ENCODE measurements at places on chromosomes 7 and 10.

- DNase-seq: no peak
Observed at GRCh38 chr7:111168182-111168581, 77.3 kb downstream of the LRRN3 start.

GRCh38 chr10:77001206-77001605, 636.4 kb downstream of the KCNMA1 start:
- no peak for DNase-seq

- no peak for DNase-seq
Observed at GRCh38 chr7:20913853-20914252, 127.2 kb upstream of the SP8 start.

DNA sequence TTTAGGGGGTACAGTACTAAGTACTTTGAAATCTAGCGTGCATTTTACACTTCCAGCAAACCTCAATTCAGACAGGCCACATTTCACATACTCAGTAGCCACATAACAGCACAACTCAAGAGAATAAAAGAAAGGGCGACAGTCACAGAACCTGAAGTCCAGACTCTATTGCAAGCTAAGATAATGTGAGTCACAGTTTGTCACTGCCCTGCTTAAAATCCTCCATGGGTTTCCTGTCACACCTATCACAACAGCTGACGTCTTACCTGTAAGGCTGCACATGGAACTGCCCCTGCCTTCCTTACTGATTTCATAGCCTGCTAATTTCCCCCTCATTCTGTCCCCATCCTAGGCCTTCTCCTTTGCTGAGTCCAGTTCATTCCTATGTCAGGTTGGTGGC, 16.1 kb upstream of the CDK14 start:
- no peak for DNase-seq

GRCh38 chr7:29248713-29249382, 54.3 kb downstream of the CHN2 start:
- no peak for DNase-seq

- DNase-seq: no peak
Observed at GRCh38 chr7:91098566-91098965, 165.7 kb upstream of the FZD1 start.

DNA sequence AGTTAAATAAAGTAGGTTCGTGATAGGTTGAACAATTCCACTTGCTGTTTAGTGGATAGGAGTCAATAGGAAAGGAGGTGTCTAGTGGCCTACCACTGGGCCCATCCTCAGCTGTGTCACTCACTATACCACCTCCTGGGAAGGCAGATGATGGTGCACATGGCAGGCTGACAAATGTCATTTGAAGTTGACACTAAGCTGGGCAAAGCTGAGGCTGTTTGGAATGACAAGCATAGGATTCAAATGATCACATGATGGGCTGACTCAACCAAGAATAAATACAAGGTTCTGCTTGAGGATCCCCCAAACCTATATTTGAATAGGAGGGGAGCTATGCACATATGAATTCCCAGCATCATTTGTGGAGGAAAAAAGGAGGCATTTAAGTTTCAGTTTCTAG, 489.8 kb downstream of the RPS24 start:
- no peak for DNase-seq

DNA sequence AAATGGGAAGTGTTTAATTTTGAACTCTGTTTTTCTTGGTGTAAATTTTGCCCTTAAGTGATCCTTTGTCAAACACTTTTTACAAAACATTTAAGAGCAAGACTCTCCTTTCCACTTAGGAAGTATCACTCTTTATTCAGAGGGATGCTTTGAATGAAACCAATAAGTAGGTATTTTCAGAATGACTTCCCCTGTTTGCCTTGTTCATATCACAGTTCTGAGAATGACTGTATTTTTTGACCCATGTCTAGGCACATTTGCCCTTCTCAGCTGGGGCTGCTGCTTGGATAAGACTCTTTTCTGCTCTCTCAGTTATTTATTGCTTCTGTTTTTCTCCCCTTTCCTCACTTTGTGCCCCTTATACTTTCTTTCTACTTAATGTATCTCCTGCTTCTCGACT, 98.2 kb downstream of the CCNY start:
- DNase-seq: no peak

DNA sequence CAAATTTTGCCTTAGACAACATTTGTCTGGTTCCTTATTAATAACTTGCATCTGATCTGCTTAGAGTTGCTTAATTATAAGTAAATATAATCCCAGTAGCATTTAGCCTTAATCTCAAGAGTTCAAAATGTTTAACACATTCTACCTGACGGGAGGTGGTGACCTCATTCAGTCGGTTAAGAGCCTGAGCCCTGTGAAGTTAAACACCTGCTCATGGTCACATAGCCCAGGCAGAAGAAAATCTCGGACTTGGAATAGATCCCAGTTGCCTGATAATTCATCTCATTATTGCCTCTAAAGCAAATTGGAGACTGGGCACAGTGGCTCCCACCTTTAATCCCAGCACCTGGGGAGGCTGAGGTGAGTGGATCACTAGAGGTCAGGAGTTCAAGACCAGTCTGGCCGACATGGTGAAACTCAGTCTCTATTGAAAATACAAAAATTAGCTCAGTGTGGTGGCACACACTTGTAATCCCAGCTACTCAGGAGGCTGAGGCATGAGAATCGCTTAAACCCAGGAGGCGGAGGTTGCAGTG, 18.6 kb upstream of the ASCC1 start:
- no peak for DNase-seq

- no peak for DNase-seq
Observed at GRCh38 chr7:107147464-107148393, 21.1 kb upstream of the HBP1 start.

DNA sequence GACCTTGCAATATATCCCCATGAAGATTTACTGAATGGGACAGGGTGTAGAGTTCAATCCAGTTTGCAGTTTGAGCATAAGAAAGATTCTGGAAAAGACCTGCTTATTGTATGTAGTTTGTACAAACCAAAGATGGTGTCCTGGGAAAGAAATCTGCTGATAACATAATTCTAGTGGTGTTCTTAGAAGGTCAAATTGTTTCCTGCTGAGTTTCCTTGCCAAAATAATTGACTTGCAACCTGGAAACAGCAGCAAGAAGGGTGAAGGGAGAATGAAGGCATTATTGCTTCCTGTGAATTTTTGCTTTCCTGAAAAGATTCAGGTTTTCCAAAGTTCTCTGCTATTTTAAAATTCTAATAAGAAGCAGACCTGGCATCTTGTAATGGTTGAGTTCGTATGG, 222.9 kb downstream of the KIF20B start:
- no peak for DNase-seq

- no peak for DNase-seq
Observed at GRCh38 chr7:143356414-143357050, 6.0 kb downstream of the FAM131B start.

GRCh38 chr10:123888751-123889150, 2.9 kb downstream of the CPXM2 start:
- no peak for DNase-seq

DNA sequence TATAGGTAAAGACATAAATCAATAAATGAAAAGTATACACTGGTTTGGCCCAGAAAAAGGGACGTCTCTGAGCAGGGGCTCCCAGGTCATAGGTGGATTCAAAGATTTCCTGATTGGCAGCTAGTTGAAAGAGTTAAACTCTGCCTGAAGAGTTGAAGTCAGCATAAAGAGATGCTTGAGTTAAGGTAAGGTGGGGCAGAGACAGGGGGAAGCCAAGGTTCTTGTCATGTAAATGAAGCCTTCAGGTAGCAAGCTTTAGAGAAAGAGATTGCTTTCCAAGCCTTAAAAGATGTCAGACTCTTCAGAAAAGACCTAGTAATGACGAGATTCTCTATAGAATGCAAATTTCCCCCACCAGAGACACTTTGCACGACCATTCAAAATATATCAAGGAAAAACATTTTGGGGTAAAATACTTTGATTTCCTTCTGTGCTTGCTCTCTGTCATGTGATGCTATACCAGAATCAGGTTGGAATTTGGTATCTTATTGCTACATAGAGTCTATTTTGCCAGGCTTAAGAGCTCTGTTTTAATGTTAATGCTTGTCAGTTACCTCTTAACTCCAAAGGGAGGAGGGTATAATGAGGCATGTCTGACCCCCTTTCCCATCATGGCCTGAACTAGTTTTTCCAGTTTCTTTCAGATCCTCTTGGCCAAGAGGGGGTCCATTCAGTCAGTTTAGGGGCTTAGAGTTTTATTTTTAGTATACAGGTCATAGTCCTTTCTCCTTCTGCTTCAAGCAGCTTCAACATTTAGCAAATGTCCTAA, 429.6 kb downstream of the ADRA2A start:
- DNase-seq: no peak

GRCh38 chr7:158587162-158588084, at the start of gene PTPRN2:
PTPRN2 (minus strand) TSS chr7:158587823.
- peak; percentile 29 for DNase-seq

GRCh38 chr7:31494421-31494820, 19.5 kb upstream of the ITPRID1 start:
- DNase-seq: no peak

DNA sequence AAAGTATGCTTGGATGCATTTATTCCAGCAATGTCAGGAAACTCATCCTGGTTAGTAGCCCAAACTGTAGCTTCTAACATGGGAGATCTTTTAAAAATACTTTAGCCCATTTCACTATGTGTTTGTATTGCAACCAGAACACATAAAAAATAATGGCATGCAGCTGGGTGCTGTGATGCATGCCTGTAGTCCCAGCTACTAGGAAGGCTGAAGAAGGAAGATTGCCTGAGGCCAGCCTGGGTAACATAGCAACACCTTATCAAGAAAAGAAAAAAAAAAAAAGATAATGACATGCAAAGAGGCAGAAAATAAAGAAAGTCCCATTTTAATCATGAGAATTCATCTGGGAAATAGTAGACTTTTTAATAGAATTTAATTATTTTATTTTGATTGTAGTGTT, 517.0 kb upstream of the TEX47 start:
- no peak for DNase-seq

- DNase-seq: no peak
Observed at GRCh38 chr7:142807855-142808460, 37.2 kb downstream of the PRSS2 start.
